Psoas muscle (tissue), 8 donors: ENCODE measurements at places on chromosomes 12 and 14. TPM values are rescaled to one million over a fixed set of nuclear protein-coding genes. Genes with fewer than 3 reads are reported as not detected.

DNA sequence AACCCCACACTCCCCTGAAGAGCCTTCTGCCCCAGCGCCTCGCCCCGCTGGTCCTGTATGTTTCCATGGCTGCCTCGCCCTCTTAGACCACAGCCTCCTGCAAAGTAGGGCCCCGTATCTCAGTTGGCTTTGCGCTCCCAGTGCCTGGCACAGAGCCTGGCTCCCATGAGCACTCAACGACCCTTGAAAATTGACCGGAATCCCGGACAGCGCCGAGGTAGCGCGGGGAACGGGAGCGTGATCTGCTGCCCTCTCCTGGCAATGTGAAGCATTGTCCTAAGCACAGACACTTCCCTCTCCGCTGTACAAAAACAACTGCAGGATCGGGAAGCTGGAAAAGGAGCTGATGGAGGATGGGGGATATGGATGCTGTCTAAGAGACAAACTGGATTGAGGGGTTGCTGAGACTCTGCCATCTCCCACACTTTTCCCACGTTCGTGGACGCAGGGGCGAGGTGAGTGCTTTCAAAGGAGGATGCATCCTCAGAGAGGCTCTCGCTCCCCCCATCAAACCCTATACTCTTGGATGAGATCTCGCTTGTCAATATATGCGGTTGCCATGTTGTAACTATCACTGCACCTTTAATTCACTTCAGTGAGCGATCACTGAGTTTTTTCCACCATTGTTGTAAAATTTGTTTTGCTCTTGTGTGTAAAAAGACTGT lies 10.7 kb upstream of the FKBP4 start:
- DNase-seq, result peak; percentile 76

- peak; percentile 73 for DNase-seq
These were observed 159.4 kb downstream of the TSPAN9 start for GRCh38 chr12:3236345-3237187.

GRCh38 chr14:55713486-55713885 lies 133.5 kb downstream of the KTN1 start:
- DNase-seq, result no peak

DNA sequence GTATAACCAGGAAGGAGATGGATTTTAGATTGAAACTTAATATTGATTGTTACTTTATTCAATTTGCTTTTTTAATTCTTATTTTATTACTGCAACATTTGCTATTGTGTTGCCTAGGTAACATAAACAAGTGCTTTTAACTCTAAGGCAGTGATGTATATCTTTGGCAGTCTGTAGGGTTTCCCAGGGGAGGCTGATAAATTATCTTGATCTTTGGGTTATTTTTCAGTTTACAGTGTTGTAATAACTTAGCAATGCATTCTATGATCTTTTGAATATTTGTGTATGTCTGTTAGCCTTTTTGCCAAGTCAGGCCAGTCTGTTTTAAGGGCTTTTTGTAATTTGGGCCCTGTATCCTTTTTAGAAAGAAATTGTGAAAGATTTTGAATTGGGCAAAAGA lies 7.8 kb upstream of the DTD2 start:
- no peak for DNase-seq

DNA sequence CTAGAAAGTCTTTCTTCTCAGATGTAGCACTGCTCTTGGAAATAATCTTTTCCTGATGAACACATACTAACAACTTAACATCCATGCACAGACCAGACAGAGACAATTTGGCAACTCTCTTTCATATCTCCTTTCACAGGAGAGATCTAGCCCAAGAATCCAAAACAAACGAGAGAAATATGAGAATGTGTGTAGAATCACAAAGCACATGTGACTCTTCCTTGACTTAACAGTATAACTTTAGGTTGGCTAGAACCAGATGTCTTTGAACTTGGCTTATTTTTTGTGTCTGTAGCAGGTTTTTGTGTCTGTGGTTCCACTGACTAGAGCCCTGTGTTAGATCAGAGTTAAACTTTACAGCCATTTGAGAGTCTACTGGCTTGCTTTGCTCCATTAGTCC lies 114.2 kb downstream of the STXBP6 start:
- no peak for DNase-seq

NFE2 gene
- 0.30 TPM for total RNA-seq

GRCh38 chr12:65596514-65597091 lies 227.7 kb upstream of the HMGA2 start:
- no peak for DNase-seq

- DNase-seq, result no peak
These were observed 169.2 kb downstream of the PIK3C2G start for GRCh38 chr12:18430425-18431048.

ADAMTS20 gene
- not detected for total RNA-seq

GRCh38 chr14:62592877-62593276 lies 452.4 kb downstream of the KCNH5 start:
- DNase-seq, result no peak

- no peak for DNase-seq
These were observed 101.9 kb downstream of the RIN3 start for GRCh38 chr14:92615451-92615850.

DNA sequence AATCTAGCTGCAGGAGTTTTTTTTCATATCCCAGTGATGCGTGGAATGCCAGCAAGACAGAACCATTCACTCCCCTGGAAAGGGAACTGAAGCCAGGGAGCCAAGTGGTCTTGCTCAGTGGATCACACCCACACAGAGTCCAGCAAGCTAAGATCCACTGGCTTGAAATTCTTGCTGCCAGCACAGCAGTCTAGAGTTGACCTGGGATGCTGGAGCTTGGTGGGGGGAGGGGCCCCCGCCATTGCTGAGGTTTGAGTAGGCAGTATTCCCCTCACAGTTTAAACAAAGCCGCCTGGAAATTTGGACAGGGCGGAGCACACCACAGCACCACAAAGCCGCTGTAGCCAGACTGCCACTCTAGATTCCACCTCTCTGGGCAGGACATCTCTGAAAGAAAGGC lies 86.9 kb upstream of the STXBP6 start:
- no peak for DNase-seq

ADGRD1 gene
- 2.1 TPM for total RNA-seq

GRCh38 chr12:19749906-19750574 lies 310.7 kb downstream of the AEBP2 start:
- DNase-seq, result no peak

MANSC1 gene
- 3.2 TPM for total RNA-seq

DNA sequence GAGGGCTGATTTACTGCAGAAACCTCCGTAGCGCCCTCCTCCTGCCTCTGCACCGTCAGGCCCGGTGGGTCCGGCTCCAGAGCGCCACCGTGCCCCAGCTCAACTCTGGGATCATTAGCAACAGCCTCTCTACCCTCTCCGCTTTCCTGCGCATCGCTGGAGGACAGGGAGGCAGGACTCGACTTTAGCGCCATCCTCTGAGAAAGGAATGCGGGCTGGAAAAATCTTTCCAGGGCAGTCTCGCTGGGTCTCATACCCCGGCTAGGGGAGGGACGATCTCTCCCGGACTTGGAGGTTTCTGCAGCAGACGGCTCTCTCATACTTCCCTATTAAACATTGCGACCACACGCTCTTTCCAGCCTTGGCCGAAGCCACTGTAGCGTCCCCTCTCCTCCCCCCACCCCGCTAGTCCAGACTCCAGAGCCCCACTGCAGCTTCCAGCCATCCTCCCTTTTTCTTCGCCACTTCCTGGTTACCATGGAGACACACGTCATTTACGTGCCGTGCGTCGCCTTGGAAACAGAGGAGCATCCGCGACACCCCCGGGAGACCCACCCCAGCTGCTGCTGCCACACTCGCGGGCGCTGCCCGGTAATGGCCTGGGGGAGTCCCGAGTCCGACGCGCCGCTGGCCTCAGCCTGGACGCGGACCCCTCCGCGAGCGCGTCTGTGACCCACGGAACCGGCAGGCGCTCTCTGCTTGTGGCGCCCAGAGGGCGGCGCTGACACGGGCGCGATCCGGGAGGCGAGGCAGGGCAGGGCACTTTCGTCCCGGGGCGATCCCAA lies at the start of gene CCDC184:
Gene CCDC184 (plus strand): TSS at position 554 of the 785 bp plus-strand sequence. CDS start 479 bp downstream, outside the sequence.
- peak; percentile 74 for DNase-seq

DAO gene
- not detected for total RNA-seq

DNA sequence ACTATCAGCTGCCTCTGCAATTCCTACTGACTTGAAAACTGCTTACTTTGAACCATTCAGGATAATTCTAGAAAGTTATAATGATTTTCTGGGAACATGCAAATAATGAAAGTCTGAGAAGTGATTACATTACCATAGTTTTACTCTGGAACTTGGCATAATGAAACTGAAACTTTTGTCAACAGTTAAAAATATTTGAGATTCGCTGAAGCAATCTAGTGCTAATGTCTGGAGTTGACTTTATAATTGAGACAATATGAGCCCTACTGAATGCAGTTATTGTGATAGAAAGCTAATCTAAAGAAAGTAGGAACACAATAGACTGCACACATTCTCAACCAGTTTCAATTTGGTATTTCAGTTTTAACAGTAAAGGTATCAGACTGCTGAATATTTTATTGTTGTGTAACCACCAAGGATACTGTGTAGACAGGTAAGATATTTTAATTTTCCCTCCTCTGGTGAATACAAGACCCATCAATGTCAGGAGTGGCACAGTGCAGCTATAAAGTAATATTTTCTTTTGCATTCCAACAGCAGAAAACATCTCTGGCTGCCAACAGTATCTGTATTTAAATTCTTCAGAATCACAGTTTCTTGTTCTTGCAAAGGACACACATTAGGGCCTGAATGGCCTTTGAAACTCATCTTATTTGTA lies 483.5 kb downstream of the ATP23 start:
- DNase-seq, result no peak

GRCh38 chr14:20680843-20681347 lies 3.5 kb upstream of the RNASE4 start:
- DNase-seq, result no peak

DNA sequence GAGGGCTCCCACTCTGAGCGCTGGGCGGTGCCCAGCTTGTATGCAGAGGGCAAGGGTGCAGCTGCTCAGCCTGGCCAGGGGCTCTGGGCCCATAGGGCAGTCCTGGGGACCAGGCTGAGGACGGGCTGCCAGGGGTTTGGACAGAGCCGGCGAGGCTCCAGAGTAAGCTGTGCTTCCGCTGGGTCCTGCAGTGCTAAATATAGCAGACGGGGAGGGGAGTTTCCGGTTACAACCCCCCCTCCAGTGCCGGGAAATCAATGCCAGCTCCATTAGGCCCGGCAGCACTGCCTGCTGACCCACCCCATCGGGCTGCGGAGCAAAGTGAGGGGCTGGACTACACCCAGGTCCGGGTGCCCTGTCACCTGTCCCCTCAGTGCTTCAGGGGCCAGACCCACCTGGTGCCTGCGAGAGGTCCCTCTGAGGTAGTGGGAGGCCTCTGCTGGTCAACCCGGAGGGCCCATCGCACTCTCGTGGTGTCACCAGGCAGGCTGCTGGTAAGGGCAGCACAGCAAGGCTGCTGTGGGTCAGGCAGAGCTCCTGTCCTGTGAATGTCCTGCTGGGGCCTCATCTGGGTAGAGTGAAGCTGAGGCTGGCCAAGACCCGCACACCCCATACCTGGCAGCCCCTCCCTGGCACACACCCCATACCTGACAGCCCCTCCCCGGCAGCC lies 2.6 kb upstream of the JAG2 start:
- peak; percentile 60 for DNase-seq

GRCh38 chr12:57875753-57876547 lies 29.4 kb upstream of the CTDSP2 start:
- no peak for DNase-seq

COX14 gene
- 141 TPM for total RNA-seq

NUMB gene
- total RNA-seq, result 21.8 TPM

- DNase-seq, result peak; percentile 70
These were observed 20.4 kb downstream of the DLK1 start for GRCh38 chr14:100747021-100747586.

FGF23 gene
- not detected for total RNA-seq

GRCh38 chr12:104750061-104750460 lies 208.0 kb downstream of the SLC41A2 start:
- DNase-seq, result no peak

DNA sequence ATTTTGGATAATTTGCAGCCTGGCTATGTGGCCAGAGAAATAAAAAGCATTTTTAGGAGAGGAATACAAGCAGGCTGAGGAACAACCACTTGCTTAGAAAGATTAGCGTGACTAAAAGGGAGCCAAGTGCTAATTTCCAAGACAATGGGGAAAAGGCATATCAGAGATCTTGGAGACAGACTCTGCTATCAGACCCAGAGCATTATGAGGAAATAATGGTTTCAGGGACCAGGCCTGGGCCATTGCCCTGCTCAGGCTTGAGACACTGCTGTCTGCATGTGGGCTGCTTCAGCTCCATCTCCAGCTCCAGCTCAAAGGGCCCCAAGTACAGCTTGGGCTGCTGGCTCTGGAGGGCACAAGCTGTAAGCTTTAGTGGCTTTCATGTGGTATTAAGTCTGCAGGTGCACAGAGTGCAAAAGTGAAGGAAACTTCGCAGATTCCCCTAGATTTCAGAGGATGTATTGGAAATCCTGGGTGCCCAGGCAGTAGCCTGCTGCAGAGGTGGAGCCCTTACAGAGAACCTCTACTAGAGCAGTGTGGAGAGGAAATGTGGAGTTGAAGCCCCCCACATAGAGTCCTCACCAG lies 449.2 kb downstream of the ZFP36L1 start:
- DNase-seq, result no peak

CLECL1 gene
- total RNA-seq, result not detected

GRCh38 chr14:39203659-39204606 lies 28.9 kb downstream of the PNN start:
- no peak for DNase-seq

DNA sequence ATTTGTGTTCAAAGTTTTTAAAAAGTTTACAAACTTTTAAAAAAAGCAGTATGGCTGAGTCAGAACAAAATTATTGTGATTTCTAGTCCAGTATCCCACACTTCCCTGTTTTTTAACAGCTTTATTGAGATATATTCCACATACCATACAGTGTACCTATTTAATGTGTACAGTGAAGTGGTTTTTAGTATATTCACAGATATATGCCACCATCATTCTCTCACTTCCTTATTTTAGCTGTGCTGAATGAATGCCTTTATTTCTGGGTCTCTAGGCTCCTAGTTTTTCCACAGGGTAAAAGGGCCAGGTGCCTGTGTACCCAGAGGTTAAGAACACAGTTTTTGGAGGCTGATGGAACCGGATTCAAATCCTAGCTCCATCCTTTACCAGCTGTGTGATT lies 58.9 kb upstream of the SRSF5 start:
- no peak for DNase-seq

DNA sequence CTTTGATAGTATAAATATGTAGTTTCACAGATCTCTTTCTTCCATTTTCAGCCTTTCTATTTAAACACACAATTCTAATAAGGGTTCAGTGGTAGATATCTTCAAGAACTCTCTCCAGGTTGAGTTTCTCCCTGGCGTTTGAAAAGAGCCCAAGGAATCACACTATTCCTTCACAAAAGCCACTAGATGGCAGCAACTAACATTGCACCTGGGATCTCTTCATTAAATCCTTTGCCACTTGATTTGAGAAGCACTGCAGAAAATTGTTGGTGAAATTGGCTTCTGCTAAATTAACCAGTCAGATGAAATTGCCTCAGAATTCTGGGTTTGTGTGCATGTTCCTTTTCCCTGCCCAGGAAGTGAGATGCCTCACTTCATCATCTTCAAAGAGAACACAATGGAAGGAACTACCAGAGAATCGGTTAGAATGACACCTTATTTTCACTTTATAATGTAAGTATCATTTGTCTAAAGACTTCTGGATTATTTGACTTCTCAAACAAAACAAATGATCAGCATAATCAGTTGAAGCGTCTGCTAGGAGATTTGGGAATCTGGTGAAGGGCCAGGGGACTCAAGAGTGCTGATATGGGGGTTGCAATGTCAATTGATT lies 6.8 kb downstream of the CCDC198 start:
- DNase-seq, result no peak

GRCh38 chr12:104374071-104374470 lies 70.5 kb downstream of the EID3 start:
- no peak for DNase-seq

GRCh38 chr12:79775355-79776027 lies 84.7 kb upstream of the PAWR start:
- no peak for DNase-seq

ACOT6 gene
- total RNA-seq, result not detected

- no peak for DNase-seq
These were observed 79.9 kb upstream of the TMTC1 start for GRCh38 chr12:29863665-29864064.
